ENCODE measurements at places on chromosomes 4 and X.

GRCh38 chr4:142416121-142416520 is 430.0 kb downstream of the INPP4B start:
- DNase-seq: no peak

DNA sequence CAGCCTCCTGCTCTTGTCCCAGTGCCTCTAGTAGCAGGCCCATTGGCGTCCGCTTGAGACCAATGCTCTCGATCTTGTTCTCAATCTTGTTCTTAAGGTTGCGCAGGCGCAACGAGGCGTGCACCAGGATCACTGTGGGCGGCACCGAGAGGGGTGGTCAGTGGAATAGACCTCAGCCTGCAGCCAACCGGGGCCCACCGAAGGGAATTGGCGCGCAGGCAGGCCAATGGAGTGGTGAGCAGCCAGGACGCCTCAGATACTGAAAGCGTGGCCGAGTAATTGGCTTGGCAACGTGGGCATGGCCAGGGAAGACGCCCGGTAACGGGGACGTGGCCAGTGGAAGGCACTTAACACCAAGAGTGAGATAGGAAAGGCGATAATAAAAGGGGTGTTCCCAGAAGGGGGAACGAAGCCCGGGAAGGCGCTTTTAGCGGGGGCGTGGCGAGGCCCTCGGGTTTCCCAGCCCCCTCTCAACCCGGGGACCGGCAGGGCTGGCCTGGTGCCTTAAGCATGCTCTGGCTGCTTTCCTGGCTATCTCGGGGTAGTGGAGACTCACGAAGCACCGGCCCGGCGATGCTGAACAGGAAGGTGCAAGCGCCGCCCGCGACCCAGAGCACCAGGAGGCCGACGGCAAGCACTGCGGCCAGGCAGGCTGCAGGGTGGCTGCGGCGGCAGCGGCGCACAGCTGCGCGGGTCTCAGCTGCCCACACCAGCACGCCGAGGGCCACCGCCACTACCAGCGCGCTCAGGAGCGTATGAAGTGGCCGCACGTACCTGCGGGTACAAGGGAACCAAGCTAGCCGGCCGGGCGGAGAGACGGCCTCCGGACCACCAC is 1.7 kb downstream of the PRAF2 start:
- no peak for DNase-seq

- DNase-seq: no peak
Measured at GRCh38 chrX:7068939-7069367, 78.6 kb upstream of the STS start.

GRCh38 chr4:158817562-158818296 is 48.9 kb downstream of the FNIP2 start:
- no peak for DNase-seq

DNA sequence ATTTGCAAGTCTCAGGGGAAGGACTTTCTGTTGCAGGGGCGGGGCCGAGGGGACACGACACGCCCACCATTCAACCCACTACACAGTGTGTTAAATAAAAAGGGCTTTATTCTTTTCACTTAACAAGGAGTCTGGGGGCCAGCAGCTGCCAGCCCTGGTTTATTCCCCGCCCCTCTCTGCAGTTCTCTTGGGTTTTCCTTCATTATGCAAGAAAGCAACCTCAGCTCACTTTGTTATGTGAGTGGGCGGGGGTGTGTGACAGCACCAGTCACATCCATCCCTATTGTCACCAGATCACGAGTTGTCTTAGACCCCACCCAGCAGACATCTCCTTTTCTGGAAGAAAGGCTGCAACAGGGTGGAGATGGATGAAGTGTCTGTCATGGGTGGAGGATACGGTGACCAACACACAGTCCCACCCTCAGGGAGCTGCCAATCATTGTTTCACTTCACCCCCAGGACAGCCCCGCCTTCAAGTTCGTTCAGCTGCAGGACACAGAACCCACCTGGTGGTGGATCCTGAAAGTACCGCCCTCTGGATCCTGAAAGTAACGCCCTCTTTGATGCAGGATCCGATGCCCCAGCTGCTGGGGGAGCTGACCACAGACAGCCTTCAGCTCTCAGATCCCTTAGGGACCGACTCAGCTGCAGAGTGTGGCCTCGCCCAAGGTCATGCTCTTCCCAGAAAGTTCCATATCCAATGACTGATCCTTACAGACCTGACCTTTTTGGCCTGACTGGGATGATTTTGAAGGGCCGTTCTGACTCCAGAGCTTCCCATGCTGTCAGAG is 79.6 kb downstream of the SMIM20 start:
- no peak for DNase-seq

- DNase-seq: peak; percentile 24
Measured at GRCh38 chrX:107629540-107629909, 1.2 kb downstream of the PRPS1 start.

- no peak for DNase-seq
Measured at GRCh38 chrX:113959912-113960626, 623.8 kb upstream of the HTR2C start.

DNA sequence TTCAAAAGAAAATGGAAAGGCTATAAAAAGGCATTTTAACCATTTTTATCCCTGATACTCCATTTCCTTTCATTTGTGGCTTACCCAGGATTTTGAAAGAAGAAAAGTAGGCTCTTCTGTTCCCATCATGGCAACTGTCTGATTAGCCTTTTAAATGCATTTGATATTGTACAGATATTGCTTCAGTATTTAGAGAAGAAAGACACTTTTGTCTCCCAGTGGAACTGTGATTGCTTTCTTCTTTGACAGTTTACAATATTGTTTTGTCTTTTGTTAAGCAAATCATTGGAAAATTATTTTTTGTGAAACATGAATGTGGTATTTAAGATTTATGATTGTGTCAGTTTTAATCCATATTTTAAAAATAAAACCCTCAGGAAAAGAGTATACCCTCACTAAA is 297.4 kb upstream of the TACR3 start:
- no peak for DNase-seq

- DNase-seq: no peak
Measured at GRCh38 chr4:42104521-42104920, 47.9 kb downstream of the BEND4 start.

DNA sequence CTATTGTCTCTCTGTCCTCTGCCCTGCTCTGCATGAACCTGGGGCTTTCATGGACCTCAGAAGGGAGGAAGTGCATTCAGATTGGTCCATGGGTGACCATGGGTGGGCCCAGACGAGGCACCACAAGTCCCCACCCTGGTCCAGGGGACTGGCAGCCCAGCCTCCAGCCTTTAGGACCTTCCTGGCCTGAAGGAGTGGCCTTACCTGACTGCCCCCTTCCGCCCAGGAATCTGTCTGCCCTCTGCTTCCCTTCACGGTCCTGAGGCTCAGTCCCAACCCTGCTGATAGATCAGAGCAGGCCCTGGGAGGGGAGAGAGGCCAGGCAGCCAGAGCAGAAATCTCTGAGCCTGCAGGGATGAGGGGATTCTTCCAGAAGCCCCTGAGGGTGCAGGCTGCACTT is 455.4 kb downstream of the PCDH18 start:
- no peak for DNase-seq

- DNase-seq: no peak
Measured at GRCh38 chrX:67543818-67544217, at the start of gene AR. AR (plus strand) TSS chrX:67544021; CDS start chrX:67545147, 1,126 bp downstream.

GRCh38 chr4:47598896-47599295 is 113.8 kb downstream of the ATP10D start:
- no peak for DNase-seq

- peak; percentile 10 for DNase-seq
Measured at GRCh38 chr4:107037199-107037584, 1.1 kb upstream of the DKK2 start.

GRCh38 chr4:52628543-52628942 is 30.6 kb downstream of the USP46 start:
- DNase-seq: no peak

GRCh38 chr4:8774071-8774470 is 97.6 kb downstream of the HMX1 start:
- DNase-seq: no peak

DNA sequence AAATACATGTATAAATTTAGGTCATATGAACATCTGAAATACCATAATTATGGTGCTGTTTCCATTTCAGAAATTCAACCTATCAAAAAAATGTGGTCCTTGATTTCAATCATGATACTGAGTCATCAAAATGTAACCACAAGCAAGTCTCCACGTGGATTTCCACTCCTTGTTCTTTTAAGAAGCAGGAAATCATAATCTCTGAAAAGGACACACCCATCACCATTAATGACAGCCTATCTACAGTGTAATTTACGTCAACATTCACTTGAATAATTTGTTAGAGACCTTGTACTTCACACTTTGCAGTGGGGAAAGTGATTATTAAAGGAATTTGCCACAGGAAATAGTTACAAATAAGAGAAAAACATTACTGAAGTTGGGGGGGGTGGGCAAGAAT is 17.7 kb upstream of the SLC7A11 start:
- DNase-seq: no peak

- DNase-seq: no peak
Measured at GRCh38 chrX:15142084-15142715, 127.7 kb downstream of the ASB9 start.

GRCh38 chr4:184821242-184821641 is 4.5 kb downstream of the ACSL1 start:
- DNase-seq: no peak

DNA sequence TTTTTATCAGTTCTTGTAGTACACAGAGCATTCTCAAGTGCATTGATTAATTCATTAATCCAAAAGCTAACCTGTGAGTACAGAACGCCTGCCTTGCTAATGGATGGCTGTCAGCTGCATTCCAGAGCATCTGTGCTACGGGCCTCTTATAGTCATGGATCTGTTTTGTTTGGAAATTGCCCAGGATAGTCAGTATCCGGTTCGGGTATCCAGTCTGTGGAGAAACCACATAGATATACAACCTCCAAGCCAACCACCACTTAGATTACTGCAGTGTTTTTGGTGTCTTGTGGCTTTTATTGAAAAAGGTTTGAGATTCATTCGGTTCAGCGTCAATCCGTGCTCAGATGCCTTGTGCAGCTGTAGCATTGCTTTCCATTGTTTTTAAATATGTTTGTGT is 4.0 kb downstream of the LAP3 start:
- DNase-seq: no peak

DNA sequence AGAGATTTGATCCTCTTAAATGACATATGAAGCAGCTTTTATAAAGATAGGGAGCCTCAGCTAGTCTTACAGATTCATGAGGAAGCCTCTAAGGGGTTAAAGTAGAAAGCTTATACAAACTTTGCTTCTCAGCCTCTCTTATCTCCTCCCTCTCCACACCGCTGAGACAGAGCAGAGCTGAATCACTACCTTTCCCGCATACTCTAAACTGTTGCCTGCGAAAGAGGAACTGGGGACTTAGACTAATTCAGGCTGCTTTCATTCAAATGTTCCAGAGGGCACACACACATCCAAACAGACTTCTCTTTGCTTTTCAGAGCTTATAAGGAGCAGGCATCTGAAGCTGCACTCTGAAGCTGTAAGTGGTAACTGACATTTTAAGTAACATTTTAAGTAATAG is at the start of gene SERTM2:
TSS of gene SERTM2 (plus strand) at position 169 of the 400 bp plus-strand sequence. CDS start 7,213 bp downstream, outside the sequence.
- DNase-seq: no peak

GRCh38 chr4:89411539-89412309 is 104.1 kb upstream of the GPRIN3 start:
- DNase-seq: no peak

- DNase-seq: no peak
Measured at GRCh38 chr4:174214101-174214878, 69.2 kb downstream of the FBXO8 start.

GRCh38 chr4:39429476-39430334 is 23.0 kb downstream of the KLB start:
- no peak for DNase-seq

GRCh38 chr4:137905930-137906329 is 336.2 kb downstream of the SLC7A11 start:
- DNase-seq: no peak

DNA sequence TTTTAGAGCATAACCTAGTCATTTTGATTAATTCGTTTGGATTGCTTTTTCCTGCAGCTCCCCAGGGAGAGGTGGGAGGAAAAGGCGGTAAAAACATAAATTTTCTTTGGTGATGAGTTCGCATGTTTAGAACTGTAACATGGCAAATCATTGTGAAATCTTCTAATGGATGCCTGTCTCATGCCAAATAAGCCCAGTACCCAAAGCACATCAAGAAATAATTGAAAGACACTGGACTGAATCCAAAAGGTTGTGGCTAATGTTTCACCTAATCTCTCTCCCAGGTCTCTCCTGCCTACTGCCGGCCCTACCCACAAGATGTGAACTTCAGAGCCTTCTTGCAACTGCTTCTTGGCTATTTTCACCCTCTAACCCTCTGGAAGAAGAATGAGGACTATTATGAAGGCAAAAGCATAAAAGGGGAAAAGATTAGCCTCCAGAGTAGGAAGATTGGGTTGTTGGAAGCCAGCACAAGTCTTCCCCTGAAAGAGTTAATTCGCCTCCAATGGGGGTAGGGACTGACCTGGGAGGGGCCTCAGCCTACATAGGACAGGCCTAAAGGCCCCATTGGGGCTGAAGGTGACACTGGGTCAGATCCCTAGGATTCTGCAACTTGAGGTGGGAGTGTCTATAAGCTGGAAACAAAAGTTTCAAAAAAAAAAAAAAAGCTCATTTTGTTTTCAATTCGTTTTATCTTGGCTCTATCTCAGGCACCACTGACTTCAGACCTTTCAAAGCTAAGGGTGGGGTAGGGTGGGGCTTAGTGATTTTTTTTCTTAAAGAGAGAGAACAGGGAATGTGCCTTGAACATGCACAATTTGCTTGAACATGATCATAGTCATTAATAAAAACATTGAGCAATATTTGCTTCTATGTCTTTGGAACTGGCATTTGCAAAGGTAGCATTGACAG is 278.6 kb upstream of the KLF3 start:
- DNase-seq: no peak

DNA sequence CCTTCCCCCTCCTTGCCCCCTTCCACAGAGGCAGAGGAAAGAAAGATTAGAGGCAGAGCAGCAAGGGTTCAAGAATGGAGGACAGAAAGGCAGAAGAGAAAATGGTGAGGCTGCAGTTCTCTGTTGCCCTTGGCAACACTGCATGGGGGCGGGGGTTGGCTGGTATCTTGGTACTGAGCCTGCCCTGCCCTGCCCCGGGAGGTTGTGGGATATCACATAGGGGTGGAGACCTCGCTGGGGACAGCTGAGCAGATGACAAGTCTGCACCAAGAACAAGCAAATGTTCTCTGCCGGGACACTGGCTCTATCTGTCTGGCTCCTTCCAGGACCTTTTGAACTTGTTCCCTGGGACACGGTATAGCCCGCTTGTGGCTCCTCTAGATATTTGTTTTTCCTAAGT is 39.8 kb downstream of the NHS start:
- no peak for DNase-seq

DNA sequence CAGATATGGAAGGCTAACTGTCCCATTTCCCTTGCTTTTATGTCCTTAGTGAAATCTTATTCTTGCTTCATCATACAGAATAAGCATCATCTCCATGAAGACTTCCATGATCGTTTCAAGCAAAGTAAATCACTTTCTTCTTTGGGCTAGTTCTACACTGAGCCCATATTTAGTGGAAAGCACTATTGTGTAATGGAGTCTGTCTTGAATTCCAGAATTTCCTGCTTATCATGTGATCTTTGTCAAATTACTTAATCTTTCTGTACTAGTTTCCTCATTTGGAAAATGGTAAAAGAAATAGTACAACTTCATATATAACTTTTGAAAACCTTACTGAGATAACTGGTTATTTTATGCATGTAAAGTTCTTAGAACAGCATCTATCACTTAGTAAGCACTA is 7.6 kb downstream of the ANAPC10 start:
- no peak for DNase-seq

- no peak for DNase-seq
Measured at GRCh38 chr4:183349673-183350072, 27.4 kb upstream of the CLDN24 start.

- DNase-seq: no peak
Measured at GRCh38 chr4:185404031-185404430, 7.4 kb downstream of the ANKRD37 start.

- DNase-seq: no peak
Measured at GRCh38 chr4:142840516-142841123, 5.5 kb downstream of the INPP4B start.

Data from NCI-H526 treated with DMSO at 0.1 percent for 48 hours (cell line).